Stimulated activated CD4-positive, alpha-beta T cell treated with anti-CD3 and anti-CD28 coated beads, Interleukin-4, amount 100 ng/mL, for 24 hours (primary cell): ENCODE measurements at places on chromosomes 1 and 21.

DNA sequence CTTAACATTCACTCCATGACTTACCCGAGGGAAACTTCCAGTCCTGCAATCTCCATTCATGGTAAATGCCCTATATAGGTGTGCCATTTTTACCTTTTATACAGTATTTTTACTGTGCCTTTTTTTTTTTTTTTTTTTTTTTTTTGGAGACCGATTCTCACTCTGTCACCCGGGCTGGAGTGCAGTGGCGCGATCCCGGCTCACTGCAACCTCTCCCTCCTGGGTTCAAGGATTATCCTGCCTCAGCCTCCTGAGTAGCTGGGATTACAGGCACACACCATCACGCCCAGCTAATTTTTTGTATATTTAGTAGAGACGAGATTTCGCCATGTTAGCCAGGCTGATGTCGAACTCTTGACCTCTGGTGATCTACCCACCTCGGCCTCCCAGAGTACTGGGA is 124.4 kb upstream of the PLPPR4 start:
- DNase-seq = no peak

GRCh38 chr1:245113649-245114048 is 41.1 kb upstream of the KIF26B start:
- no peak for DNase-seq

- DNase-seq = no peak
Measured at GRCh38 chr1:59045636-59046035, 251.3 kb upstream of the FGGY start.

DNA sequence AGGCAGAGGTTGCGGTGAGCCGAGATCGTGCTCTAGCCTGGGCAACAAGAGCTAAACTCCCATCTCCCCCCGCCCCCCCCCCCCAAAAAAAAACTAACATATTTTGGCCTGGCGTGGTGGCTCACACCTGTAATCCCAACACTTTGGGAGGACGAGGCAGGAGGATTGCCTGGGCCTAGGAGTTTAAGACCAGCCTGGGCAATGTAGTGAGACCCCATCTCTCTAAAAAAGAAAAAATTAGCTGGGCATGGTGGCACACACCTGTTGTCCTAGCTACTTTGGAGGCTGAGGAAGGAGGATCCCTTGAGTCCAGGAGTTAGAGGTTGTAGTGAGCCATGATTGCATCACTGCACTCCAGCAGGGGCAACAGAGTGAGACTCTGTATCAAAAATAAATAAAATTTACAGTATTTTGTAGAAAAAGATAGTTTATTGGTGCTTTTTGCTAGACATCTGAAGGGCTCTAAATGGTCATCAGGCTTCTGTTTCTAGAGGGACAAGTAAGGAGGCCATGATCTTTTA is 9.0 kb downstream of the YTHDF2 start:
- no peak for DNase-seq

DNA sequence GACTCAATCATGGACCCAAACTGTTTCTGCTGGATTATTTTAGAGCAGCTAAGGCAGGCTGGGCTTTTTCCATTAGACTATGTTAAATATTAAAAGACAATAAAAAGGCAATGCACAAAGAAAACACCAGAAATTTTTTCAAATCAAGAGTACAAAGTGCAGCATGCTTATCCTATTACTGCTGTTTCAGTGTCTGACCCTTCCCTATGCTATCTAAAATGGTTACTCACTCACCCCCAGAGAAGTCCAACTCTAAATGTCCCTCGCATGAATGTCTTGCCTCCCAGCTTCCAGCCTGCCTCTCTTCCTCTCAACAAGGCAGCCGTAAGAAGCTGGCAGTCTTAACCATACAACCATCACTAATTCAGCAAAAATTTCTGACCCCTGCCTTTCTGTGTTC is 108.7 kb upstream of the SYT6 start:
- DNase-seq = no peak

DNA sequence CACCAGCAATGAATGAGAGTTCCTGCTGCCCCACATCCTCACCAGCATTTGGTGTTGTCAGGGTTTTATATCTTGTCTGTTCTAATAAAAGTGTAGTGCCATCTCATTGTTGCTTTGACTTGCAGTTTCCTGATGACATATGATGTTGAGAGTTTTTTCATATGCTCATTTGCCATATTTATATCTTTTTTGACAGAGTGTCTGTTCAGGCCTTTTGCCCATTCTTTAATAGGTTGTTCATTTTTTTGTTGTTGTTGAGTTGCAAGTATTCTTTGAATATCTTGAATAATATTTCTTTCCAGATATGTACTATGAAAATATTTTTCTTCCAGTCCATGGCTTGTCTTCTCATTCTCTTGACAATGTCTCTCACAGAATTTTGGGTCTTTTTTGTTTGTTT is 111.7 kb upstream of the KCNJ15 start:
- DNase-seq = no peak

GRCh38 chr1:79431340-79431739 is 424.8 kb upstream of the ADGRL4 start:
- DNase-seq = no peak

- DNase-seq = no peak
Measured at GRCh38 chr1:35605867-35606182, 32.7 kb downstream of the TFAP2E start.

DNA sequence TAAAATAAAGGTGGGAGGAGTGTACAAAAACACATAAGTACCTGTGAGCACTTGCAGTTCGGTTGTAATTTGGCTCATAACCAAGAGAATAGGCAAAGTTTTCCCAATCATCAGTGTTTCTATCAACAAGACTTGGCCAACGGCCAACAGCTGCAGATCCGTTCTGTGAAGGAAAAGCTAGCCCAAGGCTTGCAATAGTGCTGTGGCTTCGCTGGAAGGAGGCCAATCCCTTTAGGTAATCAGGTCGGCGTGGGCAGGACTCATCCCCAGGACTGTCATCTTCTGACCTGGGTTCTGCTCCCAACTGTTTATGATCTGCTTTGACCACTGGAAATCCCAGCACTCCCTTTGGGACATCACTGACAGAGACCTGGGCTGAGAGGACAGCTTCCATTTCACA is 107.8 kb downstream of the LYST start:
- DNase-seq = no peak

DNA sequence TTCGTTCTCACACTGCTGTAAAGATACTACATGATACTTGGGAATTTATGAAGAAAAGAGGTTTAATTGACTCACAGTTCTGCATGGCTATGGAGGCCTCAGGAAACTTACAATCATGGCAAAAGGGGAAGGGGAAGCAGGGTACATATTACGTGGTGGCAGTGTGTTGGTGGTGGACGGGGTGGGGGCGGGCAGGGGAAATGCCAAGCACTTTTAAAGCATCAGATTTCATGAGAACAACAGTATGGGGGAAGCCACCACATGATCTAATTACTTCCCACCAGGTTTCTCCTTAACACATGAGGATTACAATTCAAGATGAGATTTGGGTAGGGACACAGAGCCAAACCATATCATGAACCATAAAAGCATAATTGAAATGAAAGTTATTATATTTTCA is 88.5 kb downstream of the UBE2U start:
- DNase-seq = no peak

GRCh38 chr1:203199816-203200571 is 13.5 kb upstream of the CHI3L1 start:
- no peak for DNase-seq

GRCh38 chr1:8689431-8690252 is 127.8 kb downstream of the RERE start:
- DNase-seq = no peak

- no peak for DNase-seq
Measured at GRCh38 chr1:184800876-184801275, 46.2 kb upstream of the EDEM3 start.

DNA sequence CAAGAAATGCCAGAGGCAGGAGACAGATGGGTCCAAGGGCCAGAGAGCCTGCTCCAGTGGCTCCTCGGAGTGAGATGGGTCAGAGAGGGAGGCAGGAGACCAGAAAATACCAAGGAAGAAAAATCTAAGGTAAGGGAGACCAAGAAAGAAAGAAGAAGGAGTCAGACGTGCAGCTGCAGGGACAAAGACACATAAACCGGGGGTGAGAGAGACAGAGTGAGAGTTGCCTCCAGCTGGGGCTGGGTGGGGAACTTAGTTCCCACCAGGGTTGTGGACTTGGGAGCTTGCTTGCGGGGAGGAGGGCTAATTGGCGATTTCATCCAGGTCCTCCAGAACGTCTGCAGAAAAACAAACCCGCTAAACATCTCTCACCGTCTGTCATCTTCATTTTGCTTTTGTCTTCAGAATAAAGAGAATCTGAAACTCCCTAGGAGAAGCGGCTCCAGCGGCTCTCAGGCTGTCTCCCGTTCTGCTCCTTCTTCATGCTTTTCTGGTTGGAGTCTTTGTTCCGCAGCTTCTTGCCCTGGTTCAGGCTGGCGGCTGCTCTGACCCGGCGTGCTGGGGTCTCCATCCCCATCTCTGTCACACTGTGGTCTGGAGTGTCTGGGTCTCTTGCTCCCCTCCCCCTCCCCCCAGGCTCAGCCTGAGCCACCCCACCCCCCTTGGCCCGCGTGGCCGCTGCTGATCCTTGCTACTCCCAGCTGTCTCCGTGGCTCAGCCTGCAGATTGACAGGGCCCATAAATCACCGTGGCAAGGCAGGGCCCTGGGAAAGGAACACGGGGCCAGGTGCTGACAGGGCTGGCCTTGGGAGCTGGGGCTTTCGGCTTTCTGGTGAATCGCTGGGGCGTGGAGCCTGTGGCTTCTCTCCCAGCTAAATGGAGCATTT is 66.6 kb downstream of the UBIAD1 start:
- no peak for DNase-seq

DNA sequence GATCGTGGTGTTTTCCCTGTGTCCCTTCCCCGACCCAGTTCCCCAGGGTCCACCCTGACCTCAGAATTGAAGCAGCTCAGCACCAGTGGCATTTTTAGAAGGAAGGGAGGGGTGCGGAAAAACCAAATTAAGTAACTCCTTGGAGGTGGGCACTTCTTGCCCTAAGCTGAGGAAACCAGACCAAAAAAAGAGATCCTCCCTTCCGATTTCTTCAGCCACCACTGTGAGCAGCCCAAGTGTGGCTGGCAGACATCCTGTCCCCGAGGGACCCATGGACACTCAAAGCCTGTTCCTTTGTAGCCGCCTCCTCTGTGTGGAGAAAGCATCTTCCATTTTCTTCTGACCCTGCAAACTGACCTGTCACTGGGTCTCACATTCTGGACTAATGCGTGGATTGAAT is 31.3 kb downstream of the KIRREL1 start:
- no peak for DNase-seq

DNA sequence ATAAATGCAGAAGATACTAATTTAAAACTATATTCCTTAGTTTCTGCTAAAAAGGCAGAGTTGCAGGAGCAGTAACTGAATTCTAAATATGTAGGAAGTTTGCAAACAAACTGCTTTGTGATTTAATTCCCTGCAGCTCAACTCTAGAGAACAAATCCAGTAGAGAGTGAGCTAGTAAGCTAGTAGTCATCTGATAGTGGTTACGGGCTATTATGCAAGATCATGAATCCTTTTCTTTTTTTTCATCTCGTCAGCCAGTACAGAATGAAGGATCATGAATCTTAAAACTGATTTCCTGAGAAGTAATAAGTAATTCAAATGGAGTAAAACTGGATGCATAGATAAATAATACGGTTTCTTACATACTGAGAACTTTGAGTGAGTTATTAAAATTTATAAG is 3.3 kb downstream of the DPH5 start:
- DNase-seq = no peak

DNA sequence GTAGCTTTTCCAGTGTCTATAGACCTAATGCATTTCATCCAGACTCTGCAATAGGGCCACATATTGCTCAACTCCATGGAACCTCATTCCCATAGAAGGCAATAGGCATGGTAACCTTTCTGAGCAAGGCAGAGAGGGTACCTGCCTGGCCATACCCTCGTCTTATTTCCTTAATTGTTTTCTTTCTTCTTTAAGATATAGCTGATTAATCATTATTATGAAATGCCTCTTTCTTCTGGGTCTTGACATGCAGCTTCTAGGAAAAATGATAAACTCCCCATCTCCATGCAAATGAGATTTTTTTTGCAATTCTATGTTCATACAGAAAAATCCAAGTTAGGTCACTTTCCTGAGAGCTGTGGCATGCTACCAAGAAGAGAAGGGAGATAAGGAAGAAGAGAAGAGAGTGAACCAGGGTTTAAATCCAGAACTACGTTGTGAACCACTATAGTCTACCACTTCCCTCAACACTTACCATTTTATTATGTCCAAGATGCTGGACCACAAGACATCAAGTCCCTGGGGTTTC is 33.0 kb upstream of the IL20 start:
- no peak for DNase-seq

GRCh38 chr1:159937054-159937750 is 8.2 kb downstream of the IGSF9 start:
- DNase-seq = no peak

GRCh38 chr1:5991381-5992025 is 722 bp downstream of the NPHP4 start:
- peak; percentile 29 for DNase-seq

- DNase-seq = no peak
Measured at GRCh38 chr1:26017606-26018005, 4.0 kb upstream of the EXTL1 start.

DNA sequence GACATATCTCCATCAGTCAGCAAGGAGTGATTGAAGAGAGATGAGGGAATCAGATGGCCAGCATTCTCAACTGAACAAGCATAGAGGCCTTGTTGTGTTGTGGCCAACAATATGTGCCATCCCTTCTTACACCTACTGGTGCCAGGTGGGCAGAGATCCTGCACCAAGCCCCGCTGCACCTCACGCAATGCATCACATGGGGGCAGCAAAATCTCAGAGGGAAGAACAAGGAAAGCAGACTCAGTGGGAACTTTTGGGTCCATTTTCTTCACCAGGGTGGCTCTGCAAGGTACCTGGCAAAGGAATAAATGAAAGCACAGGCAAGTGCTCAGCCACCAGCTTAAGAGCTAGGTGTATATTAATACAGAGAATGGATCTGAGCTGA is 33.2 kb downstream of the HSD3B2 start:
- no peak for DNase-seq

DNA sequence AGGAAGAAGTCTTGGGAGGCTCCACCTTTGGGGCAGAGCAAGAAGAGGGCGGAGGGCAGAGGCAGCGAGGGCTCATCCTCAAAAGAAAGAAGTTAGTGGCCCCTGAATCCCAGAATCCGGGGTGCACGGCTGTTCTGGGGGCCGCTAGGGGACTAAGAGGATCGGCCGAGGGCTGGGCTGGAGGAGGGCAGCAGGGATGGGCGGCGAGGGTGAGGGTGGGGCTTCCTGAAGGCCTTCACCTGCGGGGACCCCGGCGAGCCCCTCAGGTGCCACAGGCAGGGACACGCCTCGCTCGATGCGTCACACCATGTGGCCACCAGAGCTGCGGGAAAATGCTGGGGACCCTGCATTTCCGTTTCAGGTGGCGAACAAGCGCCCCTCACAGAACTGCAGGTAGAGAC is 23.9 kb downstream of the COL6A1 start:
- DNase-seq = no peak

- DNase-seq = no peak
Measured at GRCh38 chr21:37413553-37414291, 47.1 kb downstream of the DYRK1A start.

- DNase-seq = peak; percentile 53
Measured at GRCh38 chr21:33230545-33231324, 997 bp downstream of the IFNAR2 start.

- no peak for DNase-seq
Measured at GRCh38 chr1:7089497-7089896, 304.2 kb downstream of the CAMTA1 start.
